ENCODE measurements at places on chromosomes 11 and 22.
A peak's percentile ranks its signal among the peaks of the same experiment; 100 is the strongest.

GRCh38 chr11:110121204-110121603 lies 28.0 kb downstream of the ZC3H12C start:
- no peak for DNase-seq

- DNase-seq, result no peak
These were observed 114.4 kb downstream of the OSBP2 start for GRCh38 chr22:30809086-30809485.

- no peak for DNase-seq
These were observed 400.2 kb downstream of the RAB38 start for GRCh38 chr11:87775036-87775435.

GRCh38 chr11:33735271-33736147 lies 714 bp downstream of the CD59 start:
- peak; percentile 36 for DNase-seq

GRCh38 chr22:43560651-43561050 lies 148.8 kb downstream of the MPPED1 start:
- no peak for DNase-seq

GRCh38 chr11:104984808-104985207 lies 16.4 kb upstream of the CASP4 start:
- no peak for DNase-seq

DNA sequence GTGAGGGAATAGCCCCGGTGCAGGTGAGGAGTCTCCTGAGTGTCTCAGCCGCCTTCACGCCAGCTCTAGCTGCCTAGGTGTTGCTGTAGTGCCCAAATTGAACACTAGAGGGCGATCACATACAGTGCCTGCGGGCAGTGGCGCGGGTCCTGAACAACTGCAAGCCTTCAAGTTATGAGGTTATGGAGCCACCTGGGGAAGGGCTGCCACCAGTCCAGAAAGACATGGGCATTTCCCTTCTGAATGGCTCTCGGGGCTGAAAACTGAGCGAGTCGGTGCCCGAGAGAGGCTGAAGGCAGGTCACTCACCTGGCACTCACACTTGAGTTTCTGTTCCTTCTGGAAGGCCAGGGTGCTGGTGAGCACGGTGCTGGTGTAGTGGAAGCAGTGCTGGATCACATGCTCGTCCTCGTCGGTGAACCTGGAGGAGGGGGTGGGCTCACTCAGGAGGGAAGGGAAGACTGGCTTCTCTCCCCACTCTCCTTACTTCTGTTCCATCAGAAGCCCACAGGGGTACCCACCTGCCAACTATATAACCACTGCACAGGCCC lies 88.4 kb downstream of the PDE2A start:
- DNase-seq, result peak; percentile 51

- DNase-seq, result no peak
These were observed 172.0 kb upstream of the MTMR2 start for GRCh38 chr11:96095884-96096303.

DNA sequence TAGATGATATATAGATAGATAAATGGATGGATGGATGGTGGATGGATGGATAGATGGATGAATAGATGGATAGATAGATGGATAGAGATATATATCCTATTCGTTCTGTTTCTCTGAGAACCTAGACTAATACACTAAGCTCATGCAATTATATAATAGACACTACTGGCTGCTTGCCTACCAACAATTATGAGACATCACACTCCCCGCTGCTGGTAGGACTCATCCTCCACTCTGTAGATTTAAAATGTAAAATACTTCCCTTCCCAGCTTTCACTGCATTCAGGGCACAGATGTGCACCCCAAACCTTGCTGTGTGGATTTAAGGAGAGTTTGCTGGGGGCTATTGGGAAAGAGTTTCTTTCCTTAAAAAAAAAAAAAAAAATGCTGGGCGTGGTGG lies 28.3 kb upstream of the RCN1 start:
- DNase-seq, result no peak

- no peak for DNase-seq
These were observed 517.8 kb downstream of the MIAT start for GRCh38 chr22:27175021-27175838.

GRCh38 chr11:95977534-95978174 lies 53.7 kb upstream of the MTMR2 start:
- DNase-seq, result no peak

- no peak for DNase-seq
These were observed 33.8 kb downstream of the BLID start for GRCh38 chr11:122082205-122082604.

DNA sequence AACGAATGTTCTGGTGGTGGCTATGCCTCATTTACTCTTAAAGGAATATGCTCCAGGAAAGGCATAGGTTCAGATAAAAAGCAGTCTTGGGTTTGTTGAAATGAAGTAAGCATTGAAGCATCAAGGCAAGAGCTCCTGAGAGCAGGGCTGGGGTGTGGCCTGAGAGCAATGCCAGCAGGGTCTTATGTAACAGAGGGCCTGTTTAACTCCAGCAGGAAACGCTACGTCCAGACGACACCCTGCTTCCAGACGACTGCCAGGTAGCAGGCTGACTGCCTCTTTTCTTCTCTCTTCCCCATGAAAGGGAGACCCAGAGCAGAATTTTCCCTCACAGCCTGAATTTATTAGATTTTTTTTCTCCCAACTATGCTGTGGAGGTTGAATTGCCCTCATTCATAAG lies 127.2 kb upstream of the SLC5A12 start:
- DNase-seq, result no peak

DNA sequence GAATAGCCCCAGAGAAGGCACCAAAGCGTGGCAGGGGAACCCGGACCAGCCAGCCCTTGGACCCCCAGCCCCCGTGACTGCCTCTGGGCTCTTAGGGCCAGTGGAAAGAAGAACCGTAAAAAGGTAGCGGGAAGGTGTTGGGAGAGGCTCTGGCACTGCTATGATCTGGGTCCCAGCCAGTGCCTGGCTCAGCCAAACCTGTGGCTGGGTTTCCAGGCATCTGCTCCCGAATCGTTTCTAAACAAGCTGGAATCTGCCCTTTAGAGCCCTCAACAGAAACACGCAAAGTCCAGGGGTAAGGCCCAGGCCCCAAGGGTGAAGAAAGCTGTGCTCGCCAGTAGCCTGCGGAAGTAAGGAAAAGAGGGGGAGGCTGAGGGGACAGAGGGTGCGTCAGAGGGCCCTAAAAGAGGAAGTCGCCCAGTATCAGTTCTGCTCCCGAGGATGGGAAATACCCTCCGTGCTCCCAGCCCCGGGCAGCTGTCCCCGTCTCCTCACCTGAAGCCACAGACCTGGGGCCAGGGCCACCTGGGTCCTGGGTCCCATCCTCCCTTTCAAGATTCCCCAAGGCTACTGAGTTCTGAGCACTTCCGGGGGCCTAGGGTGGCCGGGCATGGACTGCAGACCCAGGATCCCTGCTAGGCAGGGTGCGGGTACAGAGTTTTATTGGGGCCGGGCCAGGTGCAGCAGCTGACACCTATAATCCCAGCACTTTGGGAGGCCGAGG lies 24.7 kb downstream of the IL10RA start:
- DNase-seq, result no peak

GRCh38 chr11:68118706-68119448 lies 2.3 kb downstream of the CHKA start:
- no peak for DNase-seq

- DNase-seq, result no peak
These were observed 7.8 kb upstream of the AP1B1 start for GRCh38 chr22:29396126-29396525.

DNA sequence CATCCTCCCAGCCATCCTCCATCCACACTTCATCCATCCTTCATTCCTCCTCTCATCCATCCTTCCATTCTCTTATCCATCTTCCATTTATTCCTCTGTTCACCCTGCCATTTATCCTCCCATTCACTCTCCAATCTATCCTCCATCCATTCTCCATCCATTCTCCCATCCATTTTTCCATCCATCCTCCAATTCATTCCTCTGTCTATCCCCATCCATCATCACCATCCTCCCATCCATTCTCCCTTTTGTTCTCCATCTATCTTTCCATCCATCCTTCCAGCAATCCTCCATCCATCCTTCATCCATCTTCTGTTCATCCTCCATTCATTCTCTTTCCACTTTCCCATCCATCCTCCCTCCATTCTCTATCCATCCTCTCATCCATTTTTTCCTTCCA lies 28.7 kb downstream of the IGLL1 start:
- DNase-seq, result no peak

DNA sequence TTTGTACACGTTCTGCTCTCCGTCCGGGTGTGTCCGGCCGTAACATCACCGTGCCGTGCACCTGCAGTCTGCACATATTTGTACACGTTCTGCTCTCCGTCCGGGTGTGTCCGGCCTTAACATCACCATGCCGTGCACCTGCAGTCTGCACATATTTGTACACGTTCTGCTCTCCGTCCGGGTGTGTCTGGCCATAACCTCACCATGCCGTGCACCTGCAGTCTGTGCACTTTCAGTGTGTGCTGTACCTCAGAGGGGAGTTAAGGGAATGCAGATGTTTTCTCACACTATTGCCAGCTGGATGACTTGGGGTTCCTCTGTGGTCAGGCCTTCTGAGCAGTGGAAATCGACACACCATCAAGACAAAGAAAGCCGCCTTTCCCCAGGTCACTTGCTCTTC lies 4.2 kb downstream of the TTLL8 start:
- DNase-seq, result no peak

DNA sequence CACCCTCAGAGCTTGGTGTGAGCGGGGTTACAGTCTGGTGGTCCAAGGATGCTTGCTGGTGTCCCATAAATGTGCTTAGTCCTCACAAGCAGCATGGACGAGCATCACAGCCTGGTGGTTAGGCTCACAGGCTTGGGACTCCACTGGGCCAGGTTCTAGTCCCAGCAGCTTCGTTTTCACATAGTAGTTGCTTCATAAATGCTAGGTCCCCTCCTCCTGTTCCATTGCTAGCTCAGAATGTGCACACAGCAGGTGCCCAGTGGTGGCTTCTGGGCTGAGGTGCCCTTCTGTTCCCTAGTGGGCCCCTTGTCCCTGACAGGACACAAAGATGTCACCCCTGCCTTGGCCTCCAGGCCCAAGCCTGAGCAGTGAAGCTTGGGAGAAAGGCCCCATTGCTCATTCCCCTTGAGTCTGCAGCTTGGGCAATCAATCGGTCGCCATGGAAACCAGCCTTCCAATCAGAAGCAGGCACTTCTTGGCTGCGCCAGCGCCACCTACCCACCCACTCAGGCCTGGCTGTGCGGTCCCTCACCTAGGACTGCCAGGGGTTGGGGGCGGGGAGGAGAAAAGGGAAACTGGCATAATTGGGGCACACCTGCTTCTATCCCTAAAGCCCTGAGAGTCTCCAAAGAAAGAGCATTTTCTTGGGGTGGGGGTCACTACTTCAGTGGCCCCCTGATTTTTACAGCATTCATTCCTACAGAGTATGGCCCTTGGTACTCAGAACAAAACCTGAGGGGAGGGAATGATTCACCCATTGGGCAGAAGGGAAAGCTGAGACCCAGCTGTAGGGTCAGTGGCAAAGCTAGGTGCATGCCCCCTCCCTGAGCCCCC lies 48.1 kb downstream of the CYTH4 start:
- DNase-seq, result no peak

- no peak for DNase-seq
These were observed 33.1 kb upstream of the DEPDC7 start for GRCh38 chr11:32982626-32983025.

GRCh38 chr11:75344761-75345454 lies 6.6 kb downstream of the ARRB1 start:
- DNase-seq, result no peak

Data from stimulated activated CD4-positive, alpha-beta T cell treated with anti-CD3 and anti-CD28 coated beads, Interleukin-4, amount 100 ng/mL, for 1 hour (primary cell).